ENCODE measurements at places on chromosomes 5 and 9. TPM values are rescaled to one million over a fixed set of nuclear protein-coding genes. Genes with fewer than 3 reads are reported as not detected.

- no peak for DNase-seq
These were observed 18.2 kb downstream of the S100Z start for GRCh38 chr5:76867827-76868693.

DNA sequence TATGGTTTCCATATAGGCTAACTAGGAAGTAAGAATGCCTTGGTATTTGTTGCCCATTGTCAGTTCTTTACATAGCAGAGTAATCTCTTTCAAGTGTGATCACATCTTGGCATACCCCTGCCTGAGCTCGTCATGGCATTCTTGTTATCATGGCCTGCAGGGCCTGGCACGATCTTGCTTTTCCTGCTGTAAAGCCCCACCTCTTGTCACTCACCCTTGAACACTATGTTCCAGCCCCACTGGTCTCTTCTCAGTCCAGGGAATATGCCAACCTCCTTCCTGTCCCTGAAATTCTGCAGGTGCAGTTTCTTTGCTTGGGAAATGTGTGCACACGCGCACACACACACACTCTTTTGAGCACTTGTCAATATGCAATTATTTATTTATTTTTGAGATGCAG, 250.2 kb upstream of the DMRT1 start:
- DNase-seq = no peak

DNA sequence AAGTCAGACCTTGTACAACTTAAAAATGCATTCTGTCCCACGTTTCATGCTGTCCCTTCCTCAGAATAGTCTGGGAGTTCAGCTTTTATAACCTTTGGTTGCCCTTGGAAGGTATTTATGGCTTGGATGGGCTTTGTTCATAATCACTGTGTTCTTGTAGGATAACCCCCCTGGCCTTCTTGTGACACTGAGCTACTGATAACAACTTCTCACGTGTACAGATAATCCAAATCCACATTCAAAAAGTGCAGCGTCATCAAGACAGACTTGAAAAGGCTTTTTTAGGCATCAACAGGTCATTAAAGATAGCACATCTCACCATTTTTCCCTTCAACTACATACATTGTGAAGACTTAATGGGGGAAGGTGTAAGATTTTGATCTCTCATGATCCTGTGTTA, 42.0 kb downstream of the SLC1A3 start:
- DNase-seq = no peak

GRCh38 chr5:81756016-81756415, 5.1 kb upstream of the SSBP2 start:
- no peak for DNase-seq

DNA sequence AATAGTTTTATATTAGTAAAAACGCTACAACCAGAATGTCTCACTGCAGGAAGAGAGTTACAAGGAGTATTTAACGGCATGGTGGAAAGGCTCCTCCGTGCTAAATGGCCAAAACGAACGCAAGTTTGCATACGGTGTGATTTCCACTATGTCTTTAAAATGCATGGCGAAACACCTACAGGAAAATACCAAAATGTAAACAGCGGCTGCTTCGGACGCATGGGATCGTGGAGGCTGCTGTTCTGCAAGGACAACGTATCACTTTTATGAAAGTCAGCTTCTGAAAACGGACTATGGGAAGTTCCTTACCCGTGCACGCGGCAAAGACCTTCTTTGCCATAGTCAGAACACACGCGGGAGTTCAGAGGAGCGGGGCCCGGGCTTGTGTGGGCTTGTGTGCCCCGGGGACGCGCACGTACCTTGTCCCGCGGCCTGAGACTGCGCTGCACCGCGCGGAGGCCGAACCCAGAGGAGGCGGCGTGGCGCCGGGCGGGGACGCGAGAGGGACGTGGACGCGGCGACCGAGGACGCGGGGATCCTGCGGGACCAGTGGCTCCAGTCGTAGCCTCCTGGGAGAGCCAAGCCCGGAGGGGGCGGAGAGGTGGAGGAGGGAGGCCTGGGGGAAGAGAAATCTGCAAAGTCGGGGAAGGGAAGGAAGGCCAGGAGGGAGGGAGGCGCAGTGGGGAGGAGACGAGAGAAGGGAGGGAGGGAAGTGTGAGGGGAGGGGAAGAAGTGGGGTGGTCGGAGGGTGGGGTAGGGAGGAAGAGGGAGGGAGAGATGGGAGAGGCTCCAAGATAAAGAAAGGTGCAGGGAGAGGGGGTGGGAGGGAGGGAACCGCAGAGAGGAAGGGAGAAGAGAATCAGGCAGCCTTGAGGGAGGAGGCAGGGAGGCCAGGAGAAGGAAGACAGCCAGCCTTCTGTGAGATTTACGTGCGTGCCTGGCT, at the start of gene CMBL:
Gene CMBL (minus strand): TSS at position 697 of the 943 bp plus-strand sequence. CDS start 17,140 bp downstream, outside the sequence.
- no peak for DNase-seq

- DNase-seq = no peak
These were observed 150.8 kb downstream of the EFNA5 start for GRCh38 chr5:107519900-107520354.

- no peak for DNase-seq
These were observed 617.6 kb downstream of the TLR4 start for GRCh38 chr9:118321788-118322187.

DNA sequence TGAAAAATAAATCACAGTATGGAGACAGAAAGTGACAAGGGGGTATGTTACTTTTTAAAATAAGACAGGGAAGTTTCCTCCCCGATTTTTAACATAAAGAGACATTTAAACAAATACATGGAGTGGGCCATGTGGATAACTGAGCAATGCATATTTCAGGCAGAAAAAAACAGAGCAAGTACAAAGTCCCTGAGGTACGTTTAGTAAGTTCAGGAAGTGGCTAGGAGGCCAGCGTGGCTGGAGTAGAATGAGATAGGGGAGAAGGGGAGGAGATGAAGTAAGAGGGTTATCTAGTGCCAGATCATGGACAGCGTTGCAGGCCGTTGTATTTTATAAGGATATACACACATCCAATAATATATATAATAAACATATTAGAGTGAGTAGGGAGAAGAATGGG, 84.2 kb upstream of the ELL2 start:
- no peak for DNase-seq

DNA sequence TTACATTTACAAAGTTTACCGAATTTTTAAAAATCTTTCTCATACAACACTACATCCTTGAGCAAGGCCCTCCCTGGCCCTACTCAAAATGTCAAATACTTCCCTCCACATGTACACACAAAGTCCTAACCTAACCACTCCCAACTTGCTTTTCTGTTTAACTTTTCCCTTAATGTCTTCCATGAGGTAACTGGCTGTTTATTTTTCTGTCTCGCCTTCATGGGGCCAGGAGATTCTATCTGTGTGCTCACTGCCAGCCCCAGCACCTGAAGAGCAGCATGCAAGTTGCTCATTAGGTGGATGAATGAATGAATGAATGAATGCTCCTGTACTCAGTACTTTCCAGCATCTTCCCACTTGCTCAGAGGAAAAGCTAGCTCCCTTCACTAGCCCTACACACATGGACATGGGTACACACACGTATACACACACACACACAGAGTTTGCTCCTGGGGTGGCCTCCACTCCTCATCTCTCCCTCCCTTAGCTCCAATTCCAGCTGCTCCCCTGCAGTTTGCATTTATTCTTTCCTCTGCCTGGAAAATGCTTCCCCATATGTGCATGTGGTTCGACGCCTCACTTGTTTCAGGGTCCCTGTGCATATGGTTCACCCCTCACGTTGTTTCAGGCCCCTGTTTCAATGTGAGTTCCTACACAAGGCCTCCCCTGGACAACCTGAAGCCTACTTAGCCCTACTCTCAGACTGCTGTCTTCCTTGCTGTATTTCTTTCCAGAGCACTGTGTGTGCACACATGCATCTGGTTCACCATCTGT, 165.2 kb downstream of the ROR2 start:
- no peak for DNase-seq

DNA sequence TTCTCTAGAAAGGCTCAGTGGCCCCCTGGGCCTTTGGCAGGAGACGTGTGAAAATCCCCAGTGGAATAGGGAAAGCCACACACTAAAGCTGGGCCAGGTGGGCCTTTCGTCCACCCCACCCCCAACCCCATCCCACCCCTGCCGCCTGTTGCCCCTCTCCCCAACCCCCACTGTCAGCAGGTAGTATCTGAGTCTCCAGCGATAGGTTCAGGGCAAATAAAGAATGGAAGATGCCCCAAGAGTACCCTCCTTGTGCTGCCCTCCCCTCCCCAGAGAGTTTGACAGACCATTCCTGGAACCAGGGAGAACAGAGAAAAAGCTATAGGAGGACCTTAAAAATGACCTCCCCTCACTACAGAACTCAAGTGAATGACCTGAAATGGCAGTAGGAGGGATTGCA, 36.7 kb upstream of the UBE2D2 start:
- DNase-seq = no peak

GRCh38 chr5:77727190-77727589, 48.9 kb downstream of the TBCA start:
- no peak for DNase-seq

GRCh38 chr9:97447001-97447400, 35.1 kb downstream of the TDRD7 start:
- DNase-seq = no peak

- DNase-seq = no peak
These were observed 66.4 kb upstream of the COL15A1 start for GRCh38 chr9:98877311-98877710.

GRCh38 chr5:59366784-59367183, 526.7 kb downstream of the PDE4D start:
- no peak for DNase-seq

GRCh38 chr9:132152231-132152630, 9.6 kb upstream of the NTNG2 start:
- no peak for DNase-seq

DNA sequence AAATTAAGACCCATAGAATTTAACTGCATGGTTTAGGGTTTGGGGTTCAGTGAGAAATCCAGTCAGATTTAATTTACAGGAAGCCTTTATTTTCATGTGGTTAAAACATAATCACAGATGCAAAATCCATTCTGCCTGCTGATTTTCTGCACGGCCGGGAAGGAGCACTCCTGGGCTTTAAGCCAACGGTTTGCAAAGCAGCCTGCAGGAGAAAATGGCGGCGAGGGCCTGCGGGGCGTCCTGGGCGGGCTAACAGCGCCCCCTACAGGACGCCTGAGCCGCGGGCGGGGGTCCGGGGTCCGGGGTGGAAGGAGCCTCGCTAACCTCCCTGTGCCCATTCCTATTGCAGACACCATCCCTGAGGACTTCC, 47.6 kb downstream of the THBS4 start:
- peak; percentile 61 for DNase-seq

Gene TLR4
- not detected for total RNA-seq

Gene CDX1
- total RNA-seq = not detected

Gene NMUR2
- total RNA-seq = not detected

Gene NRG2
- not detected for total RNA-seq

Gene CEMIP2
- total RNA-seq = 66.5 TPM

Gene ITK
- total RNA-seq = 203 TPM

Gene C9orf153
- 0.39 TPM for total RNA-seq

Gene IL3
- total RNA-seq = 9.7 TPM

Measured in activated naive CD4-positive, alpha-beta T cell treated with anti-CD3 and anti-CD28 coated beads, Interleukin-2, amount 50 U/mL, for 72 hours (primary cell).